Activated T-cell treated with anti-CD3 and anti-CD28 coated beads, Interleukin-2, amount 50 U/mL, for 72 hours (primary cell): ENCODE measurements at places on chromosomes 4 and X. TPM values are rescaled to one million over a fixed set of nuclear protein-coding genes. Genes with fewer than 3 reads are reported as not detected.

DNA sequence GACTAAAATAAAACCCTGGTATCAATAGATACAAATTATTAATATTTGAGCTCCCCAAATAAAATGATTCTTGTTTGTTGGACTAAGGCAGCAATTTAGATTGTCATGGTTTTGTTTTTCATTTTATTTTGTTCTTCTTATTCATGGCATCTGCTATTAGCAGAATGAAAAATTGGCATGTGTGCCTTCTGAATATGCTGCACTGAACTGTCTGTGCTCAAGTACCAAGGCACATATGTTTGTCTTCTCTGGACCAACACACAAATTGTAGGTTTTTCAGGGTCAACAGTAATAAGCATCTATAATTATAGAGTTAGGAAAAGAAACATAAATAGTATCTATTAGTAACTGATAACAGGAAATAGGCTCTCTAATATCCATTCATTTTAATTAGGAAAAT lies 121.1 kb downstream of the BANK1 start:
- no peak for DNase-seq

DNA sequence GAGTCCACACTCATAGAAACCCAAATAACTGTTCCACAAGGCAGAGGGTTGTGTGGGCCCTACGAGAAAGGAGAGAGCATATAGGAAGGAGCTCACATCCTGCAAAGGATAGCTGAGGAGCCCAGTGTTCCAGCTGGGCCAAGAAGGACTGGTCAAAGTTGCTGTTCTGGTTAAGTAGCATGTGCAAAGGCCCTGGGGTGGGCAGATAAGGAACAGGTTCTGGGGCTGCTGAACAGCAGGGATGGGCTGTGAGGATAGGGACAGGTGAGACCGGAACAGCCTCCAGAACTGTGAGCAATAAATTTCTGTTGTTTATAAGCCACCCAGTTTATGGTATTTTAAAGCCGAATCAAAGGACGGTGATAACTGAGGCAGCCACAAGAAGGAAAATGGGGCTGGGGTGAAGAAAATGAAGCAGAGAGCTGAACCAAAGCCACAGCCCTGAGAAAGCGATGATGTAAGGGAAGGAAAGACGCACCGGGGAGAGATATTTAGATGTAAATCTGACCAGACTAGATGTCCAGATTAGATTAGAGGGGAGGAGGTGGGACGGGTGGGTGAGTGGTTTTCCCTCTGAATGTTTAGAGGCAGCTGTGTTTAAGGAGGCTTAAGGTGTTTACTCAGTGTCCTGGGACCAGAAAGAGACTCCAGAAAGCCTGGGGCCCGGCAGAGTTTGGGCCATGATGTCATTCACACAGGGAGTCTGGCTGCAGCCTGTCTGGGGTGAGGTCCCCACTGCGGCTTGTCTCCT lies 180.8 kb upstream of the BCOR start:
- peak; percentile 55 for DNase-seq

DNA sequence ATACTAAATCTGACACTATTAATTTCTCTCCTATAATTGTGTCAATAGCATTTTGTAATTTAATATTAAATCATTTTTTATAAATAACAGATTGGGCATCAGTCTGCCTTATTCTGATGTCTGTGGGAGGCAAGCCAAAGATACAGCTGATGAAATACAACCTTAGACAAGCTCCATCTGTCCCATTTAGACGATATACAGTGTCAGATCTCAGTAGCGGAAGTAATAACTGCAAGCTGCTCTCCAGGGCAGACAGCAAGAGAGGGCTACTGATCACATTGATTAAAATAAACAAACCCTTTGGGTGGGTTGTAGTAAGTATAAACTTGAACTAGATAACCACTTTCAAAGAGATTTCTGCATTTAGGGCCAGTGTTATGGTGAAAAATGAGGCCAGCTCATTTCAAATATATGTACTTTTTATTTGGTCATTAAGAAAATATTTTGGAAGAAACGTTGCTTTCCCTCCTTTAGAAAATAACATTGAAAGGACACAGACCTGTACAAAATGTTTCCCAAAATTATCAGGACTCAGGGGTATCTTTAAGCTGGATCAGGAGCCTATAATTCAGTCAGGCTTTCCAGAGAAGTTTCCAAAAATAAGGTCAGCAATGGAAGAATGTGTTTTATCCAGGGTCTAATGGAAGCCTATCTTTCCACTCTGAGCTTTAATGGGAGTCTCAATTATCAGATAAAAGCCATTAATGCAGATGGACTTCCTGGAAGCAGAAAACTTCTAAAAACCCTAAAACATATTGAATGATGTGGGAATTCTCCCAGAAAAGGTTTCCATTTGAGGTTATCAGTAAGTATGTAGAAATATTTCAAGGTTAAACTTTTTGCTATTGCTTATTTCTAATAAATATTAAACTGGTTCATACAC lies 1028.8 kb upstream of the IGFBP7 start:
- no peak for DNase-seq

- DNase-seq: peak; percentile 18
These were observed 17.8 kb downstream of the IDS start for GRCh38 chrX:149487292-149487691.

DNA sequence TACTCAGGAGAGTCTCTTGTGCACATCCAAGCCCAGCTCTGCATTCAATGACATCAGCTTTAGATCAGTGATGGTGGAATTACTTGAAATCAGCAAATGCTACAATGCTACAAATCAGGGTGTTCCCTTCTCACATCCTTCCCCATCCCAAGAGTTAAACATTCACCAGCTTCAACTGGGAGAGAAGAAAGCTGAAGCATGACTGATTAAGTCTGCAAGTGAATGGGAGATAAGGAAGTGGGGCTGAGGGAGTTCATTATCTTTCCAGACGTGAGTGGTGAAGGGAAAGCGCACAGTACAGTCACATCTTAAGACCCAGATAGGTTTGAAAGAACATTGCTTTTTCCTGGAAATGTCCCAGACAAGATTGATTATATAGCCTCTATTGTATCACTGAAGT lies 26.2 kb upstream of the MAP9 start:
- DNase-seq: no peak

DNA sequence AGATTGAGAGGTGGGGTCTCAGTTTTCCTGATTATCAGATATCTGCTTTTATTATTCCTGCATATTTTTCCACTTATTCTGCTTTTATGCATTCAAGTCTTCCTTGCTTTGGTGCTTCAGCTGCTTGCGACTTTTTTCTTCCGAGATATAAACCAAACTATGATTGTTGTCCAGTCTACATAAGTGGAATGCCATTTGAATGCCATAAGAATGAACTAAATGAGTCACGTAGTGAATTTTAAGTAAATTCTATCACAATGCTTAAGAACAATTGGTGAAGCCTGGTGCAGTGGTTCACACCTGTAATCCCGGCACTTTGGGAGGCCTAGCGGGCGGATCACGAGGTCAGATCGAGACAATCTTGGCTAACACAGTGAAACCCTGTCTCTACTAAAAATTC lies 189.1 kb downstream of the PCDH18 start:
- DNase-seq: no peak

DNA sequence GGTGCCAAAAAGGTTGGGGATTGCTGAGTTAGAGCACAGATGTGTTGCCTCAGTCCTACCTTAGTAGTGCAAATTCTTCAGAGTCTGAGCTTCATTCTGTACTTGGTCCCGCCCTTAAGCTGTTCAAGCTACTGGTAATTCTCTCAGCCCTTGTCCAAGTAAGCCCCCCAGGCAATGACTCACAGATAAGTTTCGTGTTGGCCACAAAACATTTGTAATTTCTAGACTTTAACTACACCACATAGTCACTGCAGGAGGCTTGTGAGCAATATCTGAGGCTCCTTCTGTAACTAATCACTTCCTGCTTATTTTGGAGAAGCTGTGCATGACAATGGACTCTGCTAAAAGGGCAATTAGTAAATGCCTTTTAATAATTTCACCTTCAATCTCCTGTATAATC lies 1420.5 kb downstream of the PCDH7 start:
- DNase-seq: no peak

DNA sequence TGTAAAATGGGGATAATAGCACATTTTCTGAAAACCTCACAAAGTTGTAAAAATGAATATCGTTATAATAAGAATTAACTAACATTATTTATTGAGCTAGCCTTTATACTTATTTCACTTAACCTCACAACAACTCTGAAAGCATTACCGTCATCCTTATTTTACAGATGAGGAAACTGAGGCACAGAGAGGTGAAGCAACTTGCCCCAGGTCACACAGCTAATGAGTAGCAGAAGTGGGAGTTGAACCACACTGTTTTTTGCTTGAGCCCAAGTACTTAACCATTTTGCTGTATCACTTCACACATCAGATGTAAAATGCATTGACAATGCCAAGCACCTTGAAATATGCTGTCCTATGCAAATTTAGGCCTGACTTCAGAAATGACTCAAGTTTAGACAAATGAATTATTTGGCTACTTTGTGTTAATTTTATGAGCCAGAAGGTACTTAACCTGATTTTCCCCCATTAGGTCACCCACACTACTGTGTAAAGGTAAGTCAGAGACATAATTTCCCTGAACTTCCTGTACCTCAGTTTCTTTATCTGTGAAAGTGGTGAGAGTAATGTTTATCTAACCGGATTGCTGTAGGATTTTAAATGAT lies 23.1 kb downstream of the CD40LG start:
- no peak for DNase-seq

DNA sequence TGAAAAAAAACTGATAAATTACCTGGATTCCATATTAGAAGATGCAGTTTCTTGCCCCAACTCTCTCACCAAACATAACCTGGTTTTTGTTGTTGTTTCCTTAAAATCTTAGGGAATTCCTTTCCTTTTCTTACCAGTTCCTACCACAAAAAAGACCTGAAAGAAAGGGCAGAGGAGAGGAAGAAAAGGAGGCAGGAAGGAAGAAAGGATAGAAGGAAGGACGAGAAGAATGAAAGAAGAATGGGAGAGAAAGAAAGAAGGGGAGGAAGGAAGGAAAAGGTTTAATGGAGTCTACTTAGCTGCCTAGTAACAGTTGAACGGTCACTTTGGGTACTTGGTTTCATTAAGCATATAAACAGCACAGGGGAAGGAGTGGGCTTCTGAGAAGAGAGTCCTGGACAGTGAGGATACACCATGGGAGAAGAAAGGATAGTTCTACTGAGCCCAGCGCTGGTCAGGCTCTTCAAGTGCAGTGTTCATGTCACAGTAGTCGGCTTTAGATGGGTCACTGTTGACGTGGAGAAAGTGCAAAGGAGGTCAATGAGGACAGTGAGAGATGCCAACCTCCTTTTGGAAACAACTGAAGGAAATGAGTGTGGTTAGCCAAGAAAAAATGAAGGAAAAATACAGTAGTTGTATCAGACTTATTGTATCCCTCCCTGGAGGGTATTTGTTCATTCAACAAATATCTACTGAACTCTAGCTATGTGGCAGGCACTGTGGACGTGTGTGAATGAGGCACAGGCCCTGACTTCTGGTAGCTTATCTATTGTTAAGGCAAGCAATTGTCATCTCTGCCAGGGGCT lies 1.1 kb upstream of the CHIC2 start:
- DNase-seq: no peak

DNA sequence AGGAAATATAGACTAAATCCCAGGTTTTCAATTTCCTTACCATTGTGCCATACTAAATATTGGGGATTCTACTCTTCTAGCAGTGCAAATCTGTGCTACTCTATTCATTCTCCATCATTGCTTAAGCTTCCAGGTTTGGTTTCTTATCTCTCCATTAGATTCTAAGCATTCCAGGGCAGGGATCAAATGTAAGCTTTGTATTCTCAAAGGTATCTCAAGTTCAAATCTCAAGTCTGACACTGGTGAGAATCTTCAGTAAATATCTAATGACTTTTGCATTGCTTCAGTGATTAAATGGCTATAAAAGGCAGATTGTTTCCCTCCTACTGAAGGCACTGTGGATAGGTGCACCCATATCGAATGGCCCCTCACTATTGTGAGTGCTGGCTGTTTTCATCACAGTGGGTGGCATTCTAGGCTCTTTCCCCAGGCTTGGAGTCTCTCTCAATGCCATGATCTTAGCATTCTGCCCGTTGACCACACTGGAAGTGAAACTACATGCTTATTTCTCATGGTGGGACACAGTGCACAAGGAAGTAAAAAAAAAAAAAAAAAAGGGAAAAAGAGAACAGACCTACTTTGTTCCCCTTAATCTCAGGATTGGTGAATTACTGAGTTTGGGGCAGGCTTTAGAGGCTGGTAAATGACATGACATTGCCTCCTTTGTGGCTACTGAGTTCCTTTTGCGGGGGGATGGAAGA lies 28.7 kb downstream of the FAM9C start:
- DNase-seq: no peak

JAKMIP1 gene
- total RNA-seq: 33.7 TPM

SATL1 gene
- not detected for total RNA-seq

STAP1 gene
- total RNA-seq: 9.6 TPM

NPY5R gene
- total RNA-seq: not detected

DDX53 gene
- not detected for total RNA-seq

TMEM255A gene
- not detected for total RNA-seq
